ENCODE measurements at places on chromosomes 12 and 14.

DNA sequence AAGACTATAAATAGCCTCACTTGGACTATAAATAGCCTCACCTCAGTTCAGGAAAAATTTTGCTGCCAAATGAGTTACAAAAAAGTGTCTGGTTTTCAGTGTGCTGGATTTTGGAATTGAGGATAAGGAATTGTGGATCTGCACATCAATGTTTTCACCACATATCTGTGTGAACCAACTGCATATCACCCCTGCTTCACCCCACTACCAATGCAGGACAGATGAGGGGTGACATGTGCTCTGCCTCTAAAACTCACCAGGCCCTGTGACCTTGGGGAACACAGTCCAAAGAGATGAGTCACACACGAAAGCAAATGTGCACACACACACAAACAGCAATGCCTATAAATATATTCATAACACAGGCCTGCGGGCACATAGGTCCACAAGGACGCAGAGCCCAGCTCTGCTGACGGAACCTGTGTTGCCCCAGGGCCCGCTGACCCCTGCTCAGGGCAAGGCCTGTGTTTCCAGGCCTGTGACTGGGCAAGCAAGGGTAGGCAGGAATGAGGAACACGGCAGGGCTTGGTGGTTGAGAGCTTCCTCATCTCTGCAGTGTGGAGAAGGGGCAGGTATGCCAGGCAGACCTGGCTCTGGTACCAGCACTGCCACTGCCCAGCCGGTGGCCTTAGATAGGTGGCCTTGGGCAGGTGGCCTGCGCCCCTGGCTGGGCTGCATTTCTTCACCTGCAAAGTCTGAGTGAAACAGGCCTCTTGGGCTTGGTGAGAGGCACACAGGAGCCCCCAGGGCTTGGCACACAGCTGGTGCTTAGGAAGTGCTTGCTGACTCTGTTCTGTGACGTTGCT, 82.4 kb downstream of the ARL6IP4 start:
- DNase-seq: no peak

DNA sequence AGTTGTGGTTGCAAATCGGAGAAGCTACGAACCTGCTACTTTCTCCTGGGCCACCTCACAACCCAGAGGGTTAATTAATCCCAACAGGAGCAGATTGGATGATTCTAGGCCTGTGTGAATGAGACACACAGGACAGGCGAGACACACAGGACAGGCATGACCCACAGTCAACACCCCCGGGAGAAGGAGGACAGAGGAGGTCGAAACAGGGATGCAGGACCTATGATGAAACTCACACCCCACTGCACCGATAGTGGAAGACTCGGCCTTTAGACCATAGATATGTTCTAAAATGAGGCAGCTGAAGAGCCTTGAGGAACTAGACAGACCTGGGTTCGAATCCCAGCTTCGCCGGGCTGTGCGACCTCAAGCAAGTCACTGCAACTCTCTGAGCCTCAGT, 11.6 kb downstream of the TMEM119 start:
- DNase-seq: no peak

- DNase-seq: no peak
Observed at GRCh38 chr12:42968426-42968825, 378.9 kb upstream of the PRICKLE1 start.

DNA sequence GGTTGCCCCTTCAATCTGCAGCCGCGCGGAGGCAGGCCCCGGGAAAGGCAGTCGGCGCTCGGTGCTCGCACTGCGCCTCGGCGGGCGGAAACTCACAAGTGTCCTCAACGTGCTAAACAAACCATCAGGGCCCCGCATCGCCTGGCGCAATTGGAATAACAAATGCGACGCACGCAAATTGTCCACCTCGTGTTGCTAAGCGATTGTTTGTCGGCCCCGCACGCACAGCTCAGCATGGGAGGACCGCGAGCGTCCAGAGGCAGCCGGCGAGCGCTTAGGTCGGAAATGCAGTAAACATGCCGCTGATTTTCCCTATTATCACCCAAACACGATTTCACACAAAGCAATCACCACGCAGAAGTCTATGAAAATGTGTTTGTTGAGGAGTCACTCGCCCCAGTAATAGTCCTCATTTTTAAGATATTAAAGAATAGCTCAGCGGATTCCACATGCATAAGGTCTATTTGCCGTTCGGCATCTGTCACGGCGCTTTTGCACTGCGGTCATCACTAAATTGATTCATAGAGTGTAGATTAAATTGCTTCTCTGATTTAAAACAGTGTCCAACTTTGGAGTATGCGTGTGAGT, 3.2 kb upstream of the GSC start:
- no peak for DNase-seq

DNA sequence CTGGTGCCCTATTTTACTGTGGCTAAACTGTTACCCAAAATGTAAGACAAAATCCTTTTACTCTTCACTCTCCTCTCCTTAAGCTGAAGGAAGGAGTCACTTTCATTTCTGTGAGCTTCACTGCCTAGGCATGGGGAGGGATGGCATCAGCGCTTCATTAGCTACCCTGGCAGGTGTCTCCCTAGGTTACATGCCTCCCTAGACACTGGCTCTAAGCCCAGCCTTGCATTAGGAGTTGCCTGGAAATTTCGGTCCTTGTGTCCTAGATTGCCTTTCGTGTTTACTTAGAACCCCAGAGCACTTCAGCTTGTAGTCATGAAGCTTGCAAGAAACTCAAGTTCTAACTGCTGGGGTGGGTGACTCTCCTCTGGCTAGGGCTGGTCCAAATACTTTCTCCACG, 520.5 kb upstream of the STXBP6 start:
- no peak for DNase-seq

DNA sequence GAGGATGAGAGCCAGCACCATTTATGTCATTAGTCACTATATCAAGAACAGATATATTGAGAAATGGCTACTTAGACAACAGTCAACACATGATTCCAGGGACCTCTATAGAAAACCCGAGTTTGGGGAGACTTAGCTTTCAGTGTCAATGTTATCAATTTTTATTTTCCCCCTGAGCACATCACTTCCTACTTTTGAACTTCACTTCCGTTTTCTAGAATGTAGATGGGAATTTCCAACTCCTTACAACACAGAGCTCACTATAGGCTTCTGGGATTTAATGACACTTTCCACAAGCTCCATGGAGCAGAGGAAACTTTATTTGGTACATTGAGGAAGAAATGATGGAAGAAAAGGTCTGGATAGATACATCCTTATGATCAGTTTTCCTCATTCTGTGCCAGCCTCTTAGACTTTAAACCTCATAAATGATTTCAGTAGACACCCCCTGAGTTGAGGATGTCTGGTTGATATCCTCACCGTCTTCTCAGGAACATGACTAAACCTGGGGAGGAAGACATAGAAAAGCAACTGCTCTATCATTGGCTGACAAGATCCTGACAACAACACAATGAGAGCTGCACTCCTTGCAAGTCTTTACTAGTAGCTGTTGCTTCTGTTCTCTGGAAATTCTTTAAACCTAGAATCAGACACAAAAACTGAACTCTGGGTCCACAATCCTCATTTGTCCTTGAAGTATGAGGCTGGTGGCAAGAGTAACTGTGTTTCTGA, 449.4 kb upstream of the OR4E1 start:
- DNase-seq: no peak

GRCh38 chr14:85445151-85445795, 84.7 kb upstream of the FLRT2 start:
- DNase-seq: no peak

DNA sequence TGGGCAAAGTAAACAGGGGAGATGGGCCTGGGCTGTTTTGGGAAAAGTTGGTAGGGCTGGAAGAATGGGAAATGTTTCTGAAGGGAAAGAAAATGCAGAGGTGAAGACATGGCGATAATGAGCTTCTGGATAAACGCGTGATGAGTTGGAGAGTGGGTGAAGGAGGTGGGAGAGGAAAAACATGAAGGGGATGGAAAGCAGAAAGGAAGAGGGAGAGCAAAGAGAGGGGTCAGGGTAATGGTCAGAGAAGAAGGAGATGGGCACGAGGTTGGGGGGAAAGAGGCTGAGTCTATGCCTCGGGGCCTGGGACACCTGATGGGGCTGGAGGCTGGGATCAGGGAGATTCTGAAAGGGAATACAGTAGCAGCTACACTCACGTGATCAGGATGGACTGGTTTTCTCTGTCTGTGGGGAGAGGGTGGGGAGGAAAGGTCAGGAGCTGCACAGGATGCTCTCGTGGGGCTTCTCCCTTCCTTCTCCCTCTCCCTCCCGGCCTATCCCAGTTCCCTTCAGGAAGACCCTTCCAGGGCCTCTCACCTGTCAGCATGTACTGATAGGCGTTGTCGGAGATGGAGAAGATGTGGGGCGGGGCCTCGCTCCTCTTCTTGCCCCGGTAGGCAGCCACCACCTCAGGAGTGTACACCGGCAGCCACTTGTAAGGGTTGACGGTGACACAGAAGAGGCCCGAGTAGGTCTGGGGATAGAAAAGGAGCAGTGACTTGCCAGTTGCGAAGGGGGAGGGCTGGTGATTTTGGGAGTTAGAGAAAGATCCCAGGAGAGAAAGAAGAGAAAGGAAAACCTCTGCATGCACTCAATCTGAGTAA, 3.1 kb downstream of the MYH7 start:
- DNase-seq: no peak

DNA sequence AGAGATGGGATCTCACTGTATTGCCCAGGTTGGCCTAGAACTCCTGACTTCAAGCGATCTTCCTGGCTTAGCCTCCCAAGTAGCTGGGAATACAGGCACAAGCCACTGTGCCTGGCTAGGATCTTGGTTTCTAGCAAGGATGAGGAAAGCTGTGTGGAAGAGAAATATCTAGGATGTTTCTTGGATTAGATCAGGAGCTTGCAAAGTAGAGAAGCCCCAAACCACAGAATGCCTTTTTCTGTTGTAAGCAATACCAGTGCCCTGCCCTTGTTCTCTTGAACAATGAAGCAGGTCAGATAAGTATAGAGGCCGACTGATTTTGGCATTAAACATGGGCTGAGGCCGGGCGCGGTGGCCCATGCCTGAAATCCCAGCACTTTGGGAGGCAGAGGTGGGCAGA, 44.3 kb upstream of the STRN3 start:
- no peak for DNase-seq

DNA sequence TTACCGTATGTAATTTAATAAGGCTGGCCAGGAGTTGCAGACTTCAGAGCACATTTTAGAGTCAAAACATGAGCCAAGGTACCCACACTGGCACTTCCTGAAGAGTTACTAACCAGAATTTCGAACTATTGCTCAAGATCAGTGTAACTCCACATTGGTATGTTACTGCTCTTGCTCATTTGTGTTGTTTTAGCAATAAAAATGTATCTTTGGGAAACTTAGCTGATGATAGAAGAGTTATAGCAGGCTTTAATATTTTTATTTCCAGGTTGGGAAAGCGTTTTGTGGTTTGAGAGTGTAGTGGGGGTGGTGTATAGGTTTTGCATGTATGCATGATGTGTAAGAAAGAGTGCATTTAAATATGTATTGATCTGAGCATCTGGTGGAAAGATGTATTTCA, 96.6 kb downstream of the SCN8A start:
- no peak for DNase-seq

GRCh38 chr12:60148831-60149230, 553.0 kb downstream of the SLC16A7 start:
- DNase-seq: no peak

- DNase-seq: no peak
Observed at GRCh38 chr12:57380300-57380699, 50.5 kb downstream of the R3HDM2 start.

- no peak for DNase-seq
Observed at GRCh38 chr12:22919883-22920282, 294.9 kb downstream of the ETNK1 start.

GRCh38 chr14:90645842-90646443, 170.3 kb downstream of the TTC7B start:
- DNase-seq: no peak

GRCh38 chr14:31572955-31573354, 11.8 kb downstream of the NUBPL start:
- no peak for DNase-seq

DNA sequence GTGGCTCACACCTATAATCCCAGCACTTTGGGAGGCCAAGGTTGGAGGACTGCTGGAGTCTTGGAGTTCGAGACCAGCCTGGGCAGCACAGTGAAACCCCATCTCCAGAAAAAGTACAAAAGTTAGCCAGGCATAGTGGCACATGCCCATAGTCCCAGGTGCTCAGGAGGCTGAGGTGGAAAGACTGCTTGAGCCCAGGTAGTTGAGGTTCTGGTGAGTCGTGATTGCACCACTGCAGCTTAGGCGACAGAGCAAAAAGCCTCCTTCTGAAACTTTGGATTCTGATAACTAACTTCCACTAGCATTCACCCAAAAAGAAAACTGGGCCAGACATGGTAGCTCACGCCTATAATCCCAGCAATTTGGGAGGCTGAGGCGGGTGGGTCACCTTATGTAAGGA, 6.6 kb downstream of the BTBD7 start:
- no peak for DNase-seq

DNA sequence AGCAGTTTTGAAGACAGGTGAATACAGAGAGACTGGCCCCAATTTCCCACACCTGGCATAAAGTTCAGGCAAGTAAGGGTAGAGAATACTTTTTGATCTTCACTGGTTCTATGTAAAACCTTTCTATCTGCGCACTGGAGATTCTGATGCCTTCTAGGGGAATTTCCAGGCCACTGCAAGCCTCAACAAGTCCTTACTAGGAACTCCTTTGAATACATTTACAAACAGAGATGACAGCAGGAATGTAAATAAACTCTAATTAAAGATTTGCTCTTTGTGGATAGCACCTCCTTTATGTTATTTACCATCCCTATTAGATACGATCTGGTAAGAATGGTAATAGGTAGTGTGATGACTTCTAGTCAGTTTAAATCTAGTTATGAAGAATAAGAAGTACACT, 69.2 kb downstream of the NTN4 start:
- no peak for DNase-seq
